ENCODE measurements at places on chromosomes 6 and 20.

GRCh38 chr6:55916188-55916587 is 40.8 kb upstream of the BMP5 start:
- peak; percentile 10 for DNase-seq

DNA sequence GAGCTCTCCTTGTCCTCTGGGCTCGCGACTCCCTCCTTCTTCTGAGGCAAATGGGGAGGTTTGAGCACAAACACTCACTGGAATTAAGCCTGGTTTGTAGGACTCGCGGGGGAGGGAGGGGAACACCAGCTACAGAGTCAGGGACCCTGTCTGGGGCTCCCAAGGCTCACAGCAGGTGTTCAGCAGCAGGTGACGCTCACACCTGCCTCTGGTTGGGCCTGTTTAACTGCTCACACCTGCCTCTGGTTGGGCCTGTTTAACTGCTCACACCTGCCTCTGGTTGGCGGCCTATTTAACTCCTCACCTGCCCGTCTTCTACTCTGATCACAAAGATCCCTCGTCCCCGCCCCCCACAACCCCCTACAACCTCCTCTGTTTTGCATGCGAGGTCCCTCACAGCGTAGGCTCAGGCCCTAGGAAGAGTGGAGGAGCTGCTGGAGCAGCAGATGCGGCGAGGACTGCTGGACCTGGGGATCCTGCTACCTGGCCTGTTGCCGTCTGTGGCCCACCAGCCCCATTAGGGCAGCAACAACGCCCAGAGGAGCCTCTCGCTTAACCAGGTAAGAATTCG is 181.9 kb downstream of the ERMARD start:
- DNase-seq = no peak

GRCh38 chr6:1689141-1689540 is 79.4 kb downstream of the FOXC1 start:
- DNase-seq = no peak

GRCh38 chr20:39036851-39037250 is 74.7 kb downstream of the DHX35 start:
- no peak for DNase-seq

DNA sequence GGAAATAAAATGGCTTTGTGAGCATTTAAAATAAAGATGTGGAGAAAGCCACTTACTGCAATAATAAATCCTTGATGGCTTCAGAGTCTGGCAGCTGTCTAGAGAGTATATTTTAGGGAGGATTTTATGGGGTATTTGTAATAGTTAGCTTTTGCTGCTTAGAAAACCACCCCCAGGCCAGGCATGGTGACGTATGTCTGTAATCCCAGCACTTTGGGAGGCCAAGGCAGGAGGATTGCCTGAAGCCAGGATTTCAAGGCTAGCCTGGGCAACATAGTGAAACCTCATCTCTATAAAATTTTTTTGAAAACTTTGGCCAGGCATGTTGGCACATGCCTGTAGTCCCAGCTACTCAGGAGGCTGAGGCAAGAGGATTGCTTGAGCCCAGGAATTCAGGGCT is 63.8 kb downstream of the ISM1 start:
- no peak for DNase-seq

GRCh38 chr6:84766799-84767525 is 2.6 kb upstream of the TBX18 start:
- DNase-seq = no peak

DNA sequence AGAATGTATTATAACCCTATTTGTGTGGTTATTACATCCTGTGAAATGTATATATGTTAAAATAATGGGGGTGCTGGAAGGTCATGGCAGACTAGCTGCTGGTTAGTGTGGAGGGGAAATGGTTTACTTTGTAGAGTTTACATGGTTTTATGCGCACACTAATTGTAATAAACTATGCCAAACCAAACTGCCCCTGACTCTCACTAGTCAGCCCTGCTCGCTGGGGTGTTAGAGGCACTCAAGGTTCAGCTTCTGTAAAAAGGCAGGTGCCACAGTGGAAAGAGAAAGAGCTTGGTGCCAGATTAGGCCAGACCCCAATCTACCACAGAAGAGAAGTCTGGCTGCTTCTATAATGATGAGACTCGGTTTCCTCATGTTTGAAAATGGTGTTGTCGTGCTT is 52.7 kb downstream of the GOPC start:
- DNase-seq = no peak

DNA sequence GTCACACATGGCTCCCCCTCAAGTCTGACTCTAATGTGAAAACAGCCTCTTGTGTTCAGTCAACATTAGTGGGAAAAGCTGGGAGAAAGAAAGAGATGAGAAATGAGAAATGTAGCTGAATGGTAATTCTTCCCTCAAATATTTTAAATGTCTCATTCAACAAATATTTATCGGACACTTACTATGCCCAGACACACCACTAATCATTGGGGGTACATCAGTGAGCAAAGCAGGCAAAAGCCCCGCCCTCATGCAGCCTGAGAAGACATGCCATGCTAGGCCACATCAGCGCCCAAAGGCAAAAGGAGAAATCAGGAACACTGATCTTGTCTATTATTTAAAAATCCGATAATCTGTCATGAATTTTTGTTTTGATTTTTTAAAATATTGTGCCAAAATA is 89.9 kb upstream of the ASF1A start:
- no peak for DNase-seq

DNA sequence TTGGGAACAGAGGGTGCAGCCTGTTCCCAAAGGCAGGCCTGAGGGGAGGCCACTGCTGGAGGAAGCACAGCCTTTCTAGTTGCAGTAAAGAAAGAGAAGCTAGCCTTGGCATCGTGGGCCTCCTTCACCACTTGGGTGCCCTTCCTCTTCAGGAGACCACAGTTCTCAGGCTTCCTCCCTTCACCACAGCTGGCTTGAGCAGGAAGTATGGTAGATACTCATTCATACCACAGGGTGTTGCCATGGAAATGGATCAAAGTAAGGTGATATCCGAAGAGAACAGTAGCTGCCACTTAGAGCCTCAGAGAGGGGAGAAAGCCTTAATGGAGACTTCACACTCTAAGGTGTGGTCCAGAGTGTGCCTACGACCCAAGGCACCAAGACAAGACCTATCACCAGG is 120.4 kb upstream of the RIPOR2 start:
- DNase-seq = no peak

DNA sequence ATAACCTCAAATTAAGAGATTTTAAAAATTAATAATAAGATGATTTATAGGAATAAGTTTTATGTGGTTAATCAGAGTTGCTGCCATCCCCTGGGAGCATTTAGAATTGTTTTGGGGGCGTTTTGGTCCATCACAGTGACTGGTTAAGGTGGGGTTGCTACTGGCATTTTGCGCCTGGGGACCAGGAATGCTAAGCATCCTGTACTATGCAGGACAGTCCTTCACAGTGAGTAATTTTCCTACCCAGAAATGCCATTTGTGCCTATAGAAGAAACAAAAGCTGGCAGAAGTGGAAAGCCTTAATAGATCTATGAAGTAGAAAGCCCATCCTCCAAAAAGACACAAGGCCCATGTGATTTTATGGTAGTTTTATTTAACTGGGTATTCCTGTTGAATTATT is 118.0 kb downstream of the ANKS1A start:
- DNase-seq = no peak

DNA sequence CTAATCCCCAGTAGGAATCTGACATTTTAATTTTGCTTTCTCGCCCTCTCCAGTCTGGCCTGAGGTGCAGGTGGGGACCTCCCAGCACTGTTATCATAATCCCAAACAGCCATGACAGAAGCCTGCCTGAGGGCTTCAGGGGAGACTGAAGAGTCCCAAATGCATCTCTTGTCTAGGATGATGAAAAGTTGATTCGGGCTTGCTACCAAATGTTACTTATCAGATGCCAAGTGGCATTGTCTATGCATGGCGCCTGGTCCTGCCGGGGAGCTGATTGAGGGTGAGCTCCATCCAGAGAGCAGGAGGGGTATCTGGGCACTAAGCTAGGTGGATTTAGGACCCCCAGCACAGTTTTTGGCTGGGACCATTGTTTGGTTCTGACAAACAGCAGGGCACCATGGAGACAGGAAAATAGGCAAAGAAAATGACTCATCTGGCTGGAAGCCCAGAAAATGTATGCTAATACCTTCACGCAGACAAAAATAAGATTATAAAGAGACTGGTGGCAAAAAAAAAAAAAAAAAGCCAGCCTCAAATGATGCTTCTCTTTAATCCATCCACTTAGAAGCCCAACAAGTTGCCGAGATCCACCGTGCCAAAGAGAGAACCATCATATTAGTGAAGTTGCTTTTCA is 513.7 kb upstream of the SULF2 start:
- peak; percentile 92 for DNase-seq

DNA sequence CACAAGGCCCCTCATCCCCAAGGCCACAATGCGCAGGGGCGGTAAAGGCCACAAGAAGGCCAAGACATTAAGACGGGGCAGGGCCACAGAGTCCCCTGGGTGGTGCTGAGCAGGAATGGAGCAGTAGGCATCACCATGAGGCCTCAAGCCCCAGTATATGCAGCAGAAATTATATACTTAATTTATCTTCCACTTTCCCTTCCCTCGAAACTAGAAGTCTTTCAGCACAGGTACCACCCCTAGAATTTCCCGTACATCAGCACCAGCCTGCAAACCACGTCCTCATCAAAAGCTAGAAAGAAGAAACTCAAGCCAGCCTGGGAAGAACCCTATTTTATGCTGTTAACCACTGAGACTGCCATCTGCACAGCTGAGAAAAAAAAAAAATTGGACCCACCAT is 89.4 kb downstream of the PLG start:
- DNase-seq = no peak

DNA sequence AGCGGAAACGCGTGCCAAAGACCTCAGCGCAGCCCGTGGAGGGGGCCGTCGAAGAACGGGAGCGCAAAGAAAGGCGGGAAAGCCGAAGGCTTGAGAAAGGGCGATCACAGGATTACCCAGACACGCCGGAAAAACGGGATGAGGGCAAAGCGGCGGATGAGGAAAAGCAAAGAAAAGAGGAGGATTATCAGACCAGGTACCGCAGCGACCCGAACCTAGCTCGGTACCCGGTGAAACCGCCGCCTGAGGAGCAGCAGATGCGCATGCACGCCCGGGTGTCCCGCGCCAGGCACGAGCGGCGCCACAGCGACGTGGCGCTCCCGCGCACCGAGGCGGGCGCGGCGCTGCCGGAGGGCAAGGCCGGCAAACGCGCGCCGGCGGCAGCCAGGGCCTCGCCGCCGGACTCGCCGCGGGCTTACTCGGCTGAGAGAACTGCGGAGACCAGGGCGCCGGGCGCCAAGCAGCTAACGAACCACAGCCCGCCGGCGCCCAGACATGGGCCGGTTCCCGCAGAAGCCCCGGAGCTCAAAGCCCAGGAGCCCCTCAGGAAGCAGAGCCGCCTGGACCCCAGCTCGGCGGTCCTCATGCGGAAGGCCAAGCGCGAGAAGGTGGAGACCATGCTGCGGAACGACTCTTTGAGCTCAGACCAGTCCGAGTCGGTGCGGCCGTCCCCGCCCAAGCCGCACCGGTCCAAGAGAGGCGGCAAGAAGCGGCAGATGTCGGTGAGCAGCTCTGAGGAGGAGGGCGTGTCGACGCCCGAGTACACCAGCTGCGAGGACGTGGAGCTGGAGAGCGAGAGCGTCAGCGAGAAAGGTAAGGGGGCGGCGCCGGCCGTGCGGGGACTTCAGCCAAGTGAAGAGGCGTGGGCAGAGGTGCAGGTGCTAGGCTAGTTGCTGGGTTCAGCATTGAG is 296.2 kb downstream of the RIMS1 start:
- DNase-seq = no peak

GRCh38 chr6:112764377-112764776 is 417.2 kb downstream of the RFPL4B start:
- no peak for DNase-seq

- no peak for DNase-seq
These were observed 22.7 kb downstream of the HLA-C start for GRCh38 chr6:31249184-31249583.

GRCh38 chr6:119182875-119183274 is 104.4 kb upstream of the FAM184A start:
- no peak for DNase-seq

GRCh38 chr6:156731396-156731795 is 45.8 kb upstream of the ARID1B start:
- DNase-seq = peak; percentile 20

GRCh38 chr6:56073315-56073714 is 174.1 kb downstream of the COL21A1 start:
- no peak for DNase-seq

DNA sequence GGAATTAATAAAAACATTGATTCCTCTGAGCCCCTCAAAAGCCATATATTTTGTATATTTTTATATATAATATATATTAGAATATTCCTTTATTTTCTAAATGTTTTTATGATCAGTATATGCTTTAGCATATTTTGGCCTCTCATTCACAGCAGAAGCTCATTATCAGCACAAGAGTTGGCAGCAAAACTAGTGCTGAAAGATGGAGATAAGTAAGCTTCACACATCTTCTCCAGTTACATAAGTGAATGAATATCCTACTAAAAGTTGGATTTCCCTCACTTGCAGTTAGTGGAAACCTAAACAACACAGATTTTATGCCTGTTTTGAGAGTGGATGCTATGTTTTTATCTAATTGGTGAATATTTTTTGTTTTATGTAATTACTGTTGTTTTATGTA is 1303.8 kb upstream of the ADGRB3 start:
- no peak for DNase-seq

- no peak for DNase-seq
These were observed 46.2 kb upstream of the ADIG start for GRCh38 chr20:38534756-38535155.

- DNase-seq = no peak
These were observed 601.1 kb upstream of the MAN1A1 start for GRCh38 chr6:119950681-119951080.

GRCh38 chr6:156844089-156844488 is 66.9 kb downstream of the ARID1B start:
- DNase-seq = no peak

GRCh38 chr6:225121-225721 is 67.1 kb upstream of the DUSP22 start:
- DNase-seq = no peak

DNA sequence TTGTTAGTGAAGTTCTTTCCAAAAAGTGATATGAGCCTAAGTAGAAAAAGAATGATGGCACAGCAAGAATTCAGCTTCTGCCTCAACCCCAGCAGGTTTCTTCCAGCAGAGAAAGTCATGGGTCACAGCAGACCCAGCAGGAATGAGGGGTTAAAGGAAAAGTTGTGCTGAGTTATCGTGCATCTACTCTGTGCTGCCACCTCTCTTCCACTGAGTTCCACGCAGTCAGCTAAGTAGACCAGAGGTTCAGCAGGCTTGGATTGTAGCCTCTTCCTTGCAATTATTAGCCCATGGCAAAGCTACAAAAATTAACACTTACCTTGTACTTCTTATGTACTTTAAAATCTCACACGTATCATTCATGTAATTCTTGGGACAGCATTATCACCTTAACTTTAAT is 510.8 kb downstream of the PTPRT start:
- no peak for DNase-seq

DNA sequence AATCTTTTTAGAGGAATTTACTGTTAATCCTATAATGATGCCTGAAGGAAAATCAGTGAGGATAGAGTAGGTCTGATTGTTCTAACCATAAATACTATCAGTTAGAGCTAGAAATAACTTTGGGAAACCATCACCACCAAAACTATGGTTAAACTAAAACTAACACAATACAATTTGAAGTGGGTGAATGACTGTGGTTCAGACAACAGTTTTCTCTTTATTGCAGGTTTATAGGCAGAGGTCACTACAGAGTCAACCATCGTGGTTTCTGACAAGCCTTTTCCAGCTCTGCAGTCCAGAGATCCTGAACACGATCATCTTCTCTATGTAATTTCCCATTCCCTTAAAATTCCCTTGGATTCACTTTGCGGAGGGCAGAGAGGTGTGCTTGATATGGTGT is 134.3 kb downstream of the IBTK start:
- no peak for DNase-seq
